ENCODE measurements at places on chromosomes 5 and 9. TPM values are rescaled to one million over a fixed set of nuclear protein-coding genes. Genes with fewer than 3 reads are reported as not detected.

The SLC1A1 gene
- total RNA-seq, result 9.9 TPM

The PCDHB7 gene
- total RNA-seq, result 2.4 TPM

The RAD1 gene
- total RNA-seq, result 22.6 TPM

GRCh38 chr5:19369561-19369960, 618.4 kb downstream of the CDH18 start:
- no peak overlapping the region for H3K27ac ChIP-seq
- H3K27me3 ChIP-seq, result no peaks in the 10 kb centered on the region
- H3K4me3 ChIP-seq, result no peak overlapping the region
- no peaks in the 10 kb centered on the region for H3K36me3 ChIP-seq
- DNase-seq, result no peak
- no peaks in the 10 kb centered on the region for H3K4me1 ChIP-seq

- no peaks in the 10 kb centered on the region for H3K4me1 ChIP-seq
- no peak overlapping the region for H3K4me3 ChIP-seq
- H3K36me3 ChIP-seq, result no peaks in the 10 kb centered on the region
- H3K27me3 ChIP-seq, result no peaks in the 10 kb centered on the region
- no peak overlapping the region for H3K27ac ChIP-seq
- DNase-seq, result no peak
Observed at GRCh38 chr9:1871626-1872419, 143.3 kb upstream of the SMARCA2 start.

GRCh38 chr9:37324691-37325490, 97.6 kb upstream of the GRHPR start:
- H3K4me1 ChIP-seq, result no peaks in the 10 kb centered on the region
- H3K27me3 ChIP-seq, result no peaks in the 10 kb centered on the region
- H3K27ac ChIP-seq, result no peak overlapping the region
- H3K4me3 ChIP-seq, result no peak overlapping the region

- no peaks in the 10 kb centered on the region for H3K36me3 ChIP-seq
- no peaks in the 10 kb centered on the region for H3K27me3 ChIP-seq
- no peak for DNase-seq
- H3K4me3 ChIP-seq, result no peak overlapping the region
Observed at GRCh38 chr5:54002779-54003178, 307.6 kb downstream of the ARL15 start.

- no peak for DNase-seq
- H3K36me3 ChIP-seq, result peaks cover 3% of the 10 kb centered on the region
- H3K4me1 ChIP-seq, result no peaks in the 10 kb centered on the region
- no peak overlapping the region for H3K4me3 ChIP-seq
- no peaks in the 10 kb centered on the region for H3K27me3 ChIP-seq
- H3K27ac ChIP-seq, result no peak overlapping the region
Observed at GRCh38 chr9:121013911-121014310, 36.2 kb downstream of the C5 start.

- no peaks in the 10 kb centered on the region for H3K4me1 ChIP-seq
- no peak overlapping the region for H3K4me3 ChIP-seq
- no peak for DNase-seq
Observed at GRCh38 chr5:65858316-65858715, 68.1 kb upstream of the ERBIN start.

- no peaks in the 10 kb centered on the region for H3K4me1 ChIP-seq
- no peak for DNase-seq
- no peaks in the 10 kb centered on the region for H3K27me3 ChIP-seq
- no peak overlapping the region for H3K4me3 ChIP-seq
Observed at GRCh38 chr5:25418319-25418859, 773.6 kb upstream of the CDH10 start.

DNA sequence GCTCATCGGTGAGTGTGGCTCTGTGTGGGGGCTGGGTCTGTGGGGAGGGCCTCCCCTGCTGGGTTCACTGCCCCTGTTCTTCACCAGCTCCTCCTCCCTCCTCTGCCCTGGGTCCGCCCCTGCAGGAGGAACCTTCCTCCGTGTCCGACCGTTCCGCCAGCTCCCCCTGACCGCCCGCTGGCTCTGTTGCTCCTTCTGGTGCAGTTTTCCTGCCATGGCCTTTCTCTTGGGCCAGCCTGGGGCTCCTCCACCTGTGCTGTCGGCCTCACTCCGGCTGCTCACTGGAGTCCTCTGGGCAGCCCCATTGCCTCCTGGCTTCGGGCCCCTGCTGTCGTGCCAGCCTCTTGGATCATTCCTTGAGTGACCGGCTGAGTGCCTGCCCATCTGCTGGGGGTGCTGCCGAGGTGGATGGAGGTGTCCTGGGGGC, 12.3 kb downstream of the RNU6ATAC start:
- no peak overlapping the region for H3K27ac ChIP-seq
- H3K27me3 ChIP-seq, result no peaks in the 10 kb centered on the region
- DNase-seq, result no peak
- H3K36me3 ChIP-seq, result peaks cover 3% of the 10 kb centered on the region
- no peaks in the 10 kb centered on the region for H3K4me1 ChIP-seq

- H3K4me3 ChIP-seq, result no peak overlapping the region
- no peak for DNase-seq
- no peaks in the 10 kb centered on the region for H3K27me3 ChIP-seq
- no peak overlapping the region for H3K27ac ChIP-seq
- H3K4me1 ChIP-seq, result no peaks in the 10 kb centered on the region
Observed at GRCh38 chr5:7010591-7010990, 297.4 kb downstream of the TENT4A start.

DNA sequence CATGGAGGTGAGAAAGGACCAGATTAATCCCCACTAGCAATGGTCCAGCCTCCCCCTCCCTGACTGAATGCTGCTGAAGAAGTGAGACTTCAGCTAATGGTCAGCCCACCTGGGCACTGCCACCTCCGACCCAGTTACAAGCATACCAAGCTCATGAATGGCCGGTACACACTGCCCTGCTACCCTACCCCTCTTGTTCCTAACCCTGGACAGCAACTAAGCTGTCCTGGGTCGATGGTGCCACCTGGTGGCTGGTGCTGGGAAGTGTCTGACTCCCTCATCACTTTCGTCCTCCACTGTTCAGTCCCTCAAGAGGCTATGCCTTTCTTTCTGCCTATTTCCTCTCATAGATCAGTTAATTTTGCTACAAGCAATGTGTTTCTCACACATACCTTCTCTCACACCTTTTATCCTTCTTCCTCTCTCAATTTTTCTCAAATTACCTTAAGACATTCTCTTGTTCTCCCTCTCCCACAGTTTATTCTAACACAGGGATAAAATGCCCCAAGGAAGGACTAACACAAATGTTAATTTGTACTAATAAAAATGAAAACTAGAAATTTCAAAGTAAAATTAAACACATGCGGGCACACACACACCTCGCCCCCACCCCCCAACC, 42.4 kb downstream of the PAX5 start:
- H3K4me1 ChIP-seq, result peaks cover 10% of the 10 kb centered on the region
- H3K4me3 ChIP-seq, result no peak overlapping the region

GRCh38 chr5:126816649-126817048, 39.7 kb downstream of the LMNB1 start:
- no peaks in the 10 kb centered on the region for H3K27me3 ChIP-seq
- H3K4me1 ChIP-seq, result peaks cover 31% of the 10 kb centered on the region
- DNase-seq, result no peak
- no peaks in the 10 kb centered on the region for H3K36me3 ChIP-seq
- no peak overlapping the region for H3K27ac ChIP-seq
- H3K4me3 ChIP-seq, result no peak overlapping the region

- no peaks in the 10 kb centered on the region for H3K36me3 ChIP-seq
- no peaks in the 10 kb centered on the region for H3K4me1 ChIP-seq
Observed at GRCh38 chr9:95605101-95605500, 88.3 kb upstream of the PTCH1 start.

- H3K4me3 ChIP-seq, result no peak overlapping the region
- H3K27me3 ChIP-seq, result no peaks in the 10 kb centered on the region
- no peaks in the 10 kb centered on the region for H3K36me3 ChIP-seq
Observed at GRCh38 chr9:110710420-110710819, 41.8 kb downstream of the MUSK start.

- H3K27me3 ChIP-seq, result no peaks in the 10 kb centered on the region
- no peak overlapping the region for H3K4me3 ChIP-seq
- H3K27ac ChIP-seq, result no peak overlapping the region
- peaks cover 65% of the 10 kb centered on the region for H3K4me1 ChIP-seq
- DNase-seq, result no peak
- peaks cover 28% of the 10 kb centered on the region for H3K36me3 ChIP-seq
Observed at GRCh38 chr9:71752352-71752751, 16.0 kb downstream of the CEMIP2 start.

DNA sequence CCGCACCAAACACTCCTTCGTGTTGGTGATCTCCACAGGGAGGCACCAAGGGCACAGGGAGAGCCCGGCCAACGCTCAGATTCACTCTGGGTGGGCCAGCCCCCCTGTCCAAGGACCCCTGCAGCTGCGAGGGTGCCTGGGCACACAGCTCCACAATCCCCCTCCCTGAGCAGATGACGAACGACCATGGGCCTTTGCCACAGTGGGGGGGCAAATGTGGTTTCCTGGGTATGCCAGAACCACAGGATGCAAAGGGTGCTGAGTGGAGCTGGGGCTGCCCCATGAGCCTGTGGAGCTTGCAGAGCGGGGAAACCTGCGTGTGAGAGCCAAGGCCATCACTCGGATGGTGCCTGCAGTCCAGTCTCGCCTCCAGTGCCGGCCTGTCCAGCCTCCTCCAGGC, 31.0 kb downstream of the LPCAT1 start:
- H3K27me3 ChIP-seq, result no peaks in the 10 kb centered on the region
- H3K4me1 ChIP-seq, result peaks cover 66% of the 10 kb centered on the region
- no peak for DNase-seq
- H3K4me3 ChIP-seq, result no peak overlapping the region
- H3K27ac ChIP-seq, result no peak overlapping the region

- no peak overlapping the region for H3K4me3 ChIP-seq
- H3K4me1 ChIP-seq, result no peaks in the 10 kb centered on the region
Observed at GRCh38 chr9:3569529-3569928, 43.7 kb upstream of the RFX3 start.

- H3K27ac ChIP-seq, result no peak overlapping the region
- H3K27me3 ChIP-seq, result no peaks in the 10 kb centered on the region
- H3K4me1 ChIP-seq, result peaks cover 33% of the 10 kb centered on the region
- no peaks in the 10 kb centered on the region for H3K36me3 ChIP-seq
- DNase-seq, result no peak
- H3K4me3 ChIP-seq, result no peak overlapping the region
Observed at GRCh38 chr9:136609838-136610311, 52.8 kb upstream of the EGFL7 start.

DNA sequence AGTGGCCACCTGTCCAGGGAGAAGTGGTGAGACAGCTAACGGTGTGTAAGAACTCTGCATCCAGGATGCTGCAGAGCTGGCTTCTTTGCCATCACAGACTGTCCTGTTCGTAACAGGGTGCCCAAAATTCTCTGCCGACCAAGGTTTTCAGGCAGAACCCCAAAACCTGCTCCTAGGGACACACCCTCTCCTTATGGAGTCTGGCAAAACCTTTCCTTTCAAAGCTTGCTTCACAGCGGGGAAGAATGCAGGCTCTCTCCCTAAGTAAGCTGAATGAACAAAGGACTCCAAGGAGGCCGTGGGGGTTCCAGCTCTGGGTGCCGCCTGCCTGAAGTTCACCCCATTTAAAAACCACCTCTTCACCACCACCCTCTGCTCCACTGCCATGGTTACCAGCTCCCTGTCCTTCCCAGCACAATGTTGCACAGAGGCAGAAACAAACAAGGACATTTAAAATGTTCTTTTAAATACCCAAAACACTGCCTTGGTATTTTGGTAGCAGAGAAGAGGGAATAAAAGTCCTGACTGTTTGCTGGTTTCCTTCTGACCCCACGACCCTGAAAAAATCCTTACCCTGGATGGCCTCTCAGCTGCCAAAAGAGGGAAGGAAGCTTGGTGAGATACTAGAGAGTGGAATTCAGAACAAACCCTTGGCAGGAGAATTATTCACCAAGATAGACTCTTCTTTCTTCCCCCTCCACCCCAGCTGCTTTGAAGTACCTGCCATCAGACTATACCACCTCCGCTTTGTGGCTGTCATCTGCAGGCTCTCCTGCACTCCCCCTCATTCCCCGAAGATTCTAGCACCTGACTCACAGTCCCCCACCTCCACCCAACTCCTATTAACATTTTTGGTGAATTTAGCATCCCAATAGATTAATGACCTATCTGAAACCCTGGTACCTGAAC, 7.1 kb upstream of the KLF9 start:
- peaks cover 20% of the 10 kb centered on the region for H3K4me1 ChIP-seq
- H3K4me3 ChIP-seq, result peak overlapping the region; percentile 46
- peak overlapping the region; percentile 100 for H3K27ac ChIP-seq
- no peak for DNase-seq
- H3K27me3 ChIP-seq, result no peaks in the 10 kb centered on the region

DNA sequence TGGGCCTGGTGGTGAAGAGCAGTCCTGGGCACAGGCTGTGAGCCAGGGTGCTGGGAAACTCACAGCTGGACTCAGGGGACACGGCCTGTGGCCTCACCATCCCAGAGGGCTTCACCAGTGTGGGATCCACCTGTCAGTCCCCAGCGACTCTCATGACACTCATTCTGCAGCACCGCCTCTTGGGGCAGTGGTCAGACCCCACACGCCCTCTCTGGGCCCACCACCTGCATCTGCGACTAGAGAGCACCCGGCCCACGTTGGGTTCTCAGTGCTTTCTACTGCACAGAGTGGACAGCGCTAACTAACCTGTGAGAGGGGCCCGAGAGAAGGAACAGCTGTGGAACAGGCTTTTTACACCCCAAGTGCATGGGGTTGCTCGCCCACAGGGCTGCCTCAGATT, 45.8 kb upstream of the GARNL3 start:
- H3K36me3 ChIP-seq, result no peaks in the 10 kb centered on the region
- no peak overlapping the region for H3K4me3 ChIP-seq
- no peaks in the 10 kb centered on the region for H3K4me1 ChIP-seq

DNA sequence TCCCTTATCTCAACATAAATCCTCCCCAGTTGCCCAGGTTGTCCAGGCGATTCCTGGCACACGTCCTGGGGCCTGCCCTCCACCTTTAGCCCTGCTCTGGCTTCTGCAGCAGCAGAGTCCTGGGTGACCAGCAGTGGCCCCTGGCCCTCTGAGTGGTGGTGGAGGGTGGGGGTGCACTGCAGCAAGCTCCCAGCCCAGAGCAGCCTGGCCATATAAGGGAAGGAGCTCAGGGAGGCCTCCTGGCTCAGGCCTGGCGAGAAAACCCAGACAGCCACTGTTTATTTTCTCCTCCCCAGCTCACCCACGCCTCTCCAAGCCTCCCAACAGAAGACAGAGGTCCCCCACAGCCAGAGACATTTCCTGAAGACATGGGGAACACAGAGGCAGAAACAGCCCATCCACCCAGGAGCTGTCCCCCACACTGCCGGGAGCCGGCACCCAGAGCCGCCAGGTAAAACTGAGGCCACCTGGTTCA, 44.7 kb upstream of the IL17B start:
- H3K36me3 ChIP-seq, result no peaks in the 10 kb centered on the region
- H3K4me1 ChIP-seq, result peaks cover 22% of the 10 kb centered on the region
- DNase-seq, result no peak
- no peaks in the 10 kb centered on the region for H3K27me3 ChIP-seq
- no peak overlapping the region for H3K4me3 ChIP-seq
- H3K27ac ChIP-seq, result peak overlapping the region; percentile 81

GRCh38 chr5:103587185-103587748, 24.7 kb upstream of the NUDT12 start:
- H3K27ac ChIP-seq, result no peak overlapping the region
- H3K4me1 ChIP-seq, result no peaks in the 10 kb centered on the region
- no peaks in the 10 kb centered on the region for H3K36me3 ChIP-seq
- no peaks in the 10 kb centered on the region for H3K27me3 ChIP-seq

GRCh38 chr5:77498952-77499351, 6.8 kb upstream of the WDR41 start:
- H3K4me1 ChIP-seq, result no peaks in the 10 kb centered on the region
- H3K27me3 ChIP-seq, result no peaks in the 10 kb centered on the region
- no peak for DNase-seq
- H3K4me3 ChIP-seq, result no peak overlapping the region
- H3K27ac ChIP-seq, result no peak overlapping the region

Data from left lung (tissue), 14 donors.